Epithelial cell of prostate (primary cell): ENCODE measurements at places on chromosomes 7 and 10.

DNA sequence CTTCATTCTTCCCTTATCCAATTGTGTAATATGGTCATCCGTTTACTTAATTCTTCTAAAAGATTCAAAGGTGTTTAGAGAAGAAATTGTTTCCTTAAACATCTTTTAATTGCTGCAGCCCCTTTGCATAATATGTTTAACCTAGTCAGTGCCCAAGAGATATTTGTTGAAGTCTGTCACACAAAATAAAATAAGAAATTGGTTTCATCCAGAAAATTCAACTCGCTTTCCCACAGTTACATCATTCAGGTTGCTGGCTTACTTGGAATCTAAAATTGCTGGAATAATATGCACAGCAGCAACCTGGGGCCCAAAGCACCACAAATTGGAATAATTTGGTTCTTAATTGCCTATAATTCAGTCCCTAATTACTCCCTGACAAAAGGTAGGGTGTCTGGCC lies 155.1 kb upstream of the ETV1 start:
- no peak for DNase-seq

DNA sequence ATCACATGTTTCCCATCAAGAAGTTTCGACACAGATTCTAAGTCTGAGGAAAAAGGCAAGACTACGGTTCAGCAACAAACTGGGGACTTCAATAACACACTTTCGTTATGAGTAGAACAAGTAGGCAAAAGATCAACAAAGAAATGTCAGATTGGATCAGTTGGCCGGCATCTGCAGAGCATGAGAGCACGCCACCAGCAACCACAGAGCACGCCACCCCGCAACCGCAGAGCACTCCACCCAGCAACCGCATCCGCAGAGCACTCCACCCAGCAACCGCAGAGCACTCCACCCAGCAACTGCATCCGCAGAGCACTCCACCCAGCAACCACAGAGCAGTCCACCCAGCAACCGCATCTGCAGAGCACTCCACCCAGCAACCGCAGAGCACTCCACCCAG lies 89.7 kb upstream of the FAM20C start:
- no peak for DNase-seq

DNA sequence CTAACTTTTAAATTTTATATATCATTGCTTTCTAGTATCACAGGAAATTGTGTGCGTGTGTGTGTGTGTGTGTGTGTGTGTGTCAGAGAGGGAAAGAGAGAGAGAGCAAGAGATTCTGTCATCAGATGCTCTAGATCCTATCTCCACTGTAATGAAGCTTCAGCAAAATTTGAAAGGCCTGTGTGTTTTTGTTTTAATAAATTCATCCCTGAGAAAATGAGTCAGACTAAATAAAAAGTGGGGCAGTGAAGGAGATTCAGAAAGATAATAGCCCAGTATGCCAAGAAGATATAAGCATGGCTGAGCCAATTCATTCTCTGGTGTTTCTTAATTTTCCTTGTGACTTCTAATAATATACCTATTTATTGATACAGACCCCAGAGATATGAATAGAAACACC lies 184.2 kb upstream of the TMEM196 start:
- DNase-seq = peak; percentile 18

DNA sequence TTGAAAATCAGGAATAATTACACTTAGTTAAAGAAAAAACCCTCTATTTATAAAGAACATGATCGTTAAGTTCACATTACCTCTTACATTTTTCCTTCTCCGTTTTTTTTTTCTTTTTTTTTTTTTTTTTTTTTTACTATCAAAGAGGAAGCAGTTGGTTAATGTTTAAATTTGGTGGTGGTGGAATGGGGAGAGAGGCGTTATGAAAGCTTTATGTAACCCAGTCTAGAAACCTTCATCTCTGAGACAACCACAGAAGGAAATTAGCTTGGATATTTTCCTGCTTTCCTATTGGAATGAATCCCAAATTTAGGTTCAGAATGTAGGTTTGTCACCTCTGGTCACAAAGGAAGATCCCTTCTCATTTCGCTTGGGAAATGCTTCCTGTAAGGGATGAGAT lies 31.5 kb upstream of the LHFPL3 start:
- DNase-seq = no peak

DNA sequence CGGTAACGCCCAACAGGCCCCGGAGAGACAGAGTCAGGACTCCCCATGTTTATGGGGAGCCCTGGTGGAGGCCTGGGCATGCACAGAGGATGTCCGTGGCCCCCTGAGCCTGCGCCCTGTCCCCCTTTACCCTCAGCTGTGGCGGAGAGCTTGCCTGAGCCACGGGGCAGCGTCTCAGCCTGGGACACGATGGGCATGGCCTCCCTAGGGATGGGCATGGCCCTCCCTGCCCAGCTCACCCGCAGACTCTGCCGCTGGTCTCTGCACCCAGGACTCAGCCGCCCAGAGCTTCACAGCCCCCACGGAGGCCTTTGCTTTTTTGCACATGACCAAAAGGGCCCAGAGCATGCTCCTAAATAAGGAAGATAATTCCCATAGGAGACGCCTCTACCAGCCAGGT lies 394.2 kb downstream of the PTPRN2 start:
- DNase-seq = no peak

DNA sequence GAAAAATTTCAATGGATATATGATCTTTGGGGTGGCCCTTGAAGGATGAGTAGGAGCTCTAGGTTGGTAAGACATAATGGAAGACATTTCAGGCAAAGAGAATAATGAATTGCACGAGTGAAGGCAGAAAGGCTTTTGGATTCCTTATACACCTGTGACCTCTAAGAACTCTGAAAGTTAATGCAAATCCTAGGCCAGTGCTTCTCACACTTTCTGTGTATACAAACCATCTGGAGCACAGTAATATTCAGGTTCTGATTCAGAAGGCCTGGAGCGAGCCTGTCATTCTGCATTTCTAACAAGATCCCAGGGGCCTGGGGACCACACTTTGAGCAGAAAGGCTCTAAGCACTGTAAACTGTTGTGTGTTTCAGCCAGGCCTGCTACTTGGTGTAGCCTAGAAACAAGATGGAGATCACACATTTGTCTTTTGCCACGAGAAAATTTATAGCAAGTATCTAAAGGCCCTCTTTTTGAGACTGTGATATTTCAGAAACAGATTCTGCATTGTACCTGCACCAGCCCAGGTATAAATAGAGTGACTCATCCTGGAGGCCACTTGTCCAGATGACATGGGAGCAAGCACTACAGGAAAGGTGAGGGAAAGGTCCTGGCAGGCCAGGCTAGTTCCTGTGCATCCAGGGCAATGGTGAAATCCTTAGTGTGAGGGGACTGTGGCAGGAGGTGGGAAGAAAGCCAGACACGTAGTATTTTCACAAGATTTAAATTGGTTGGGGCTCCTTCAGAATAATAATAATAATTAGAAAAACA lies 24.4 kb downstream of the MRPS33 start:
- DNase-seq = no peak

GRCh38 chr7:31488562-31489203 lies 25.2 kb upstream of the ITPRID1 start:
- DNase-seq = no peak

GRCh38 chr7:151779678-151780077 lies 97.2 kb downstream of the PRKAG2 start:
- no peak for DNase-seq

- DNase-seq = no peak
These were observed 62.4 kb upstream of the SORCS3 start for GRCh38 chr10:104578671-104579070.

DNA sequence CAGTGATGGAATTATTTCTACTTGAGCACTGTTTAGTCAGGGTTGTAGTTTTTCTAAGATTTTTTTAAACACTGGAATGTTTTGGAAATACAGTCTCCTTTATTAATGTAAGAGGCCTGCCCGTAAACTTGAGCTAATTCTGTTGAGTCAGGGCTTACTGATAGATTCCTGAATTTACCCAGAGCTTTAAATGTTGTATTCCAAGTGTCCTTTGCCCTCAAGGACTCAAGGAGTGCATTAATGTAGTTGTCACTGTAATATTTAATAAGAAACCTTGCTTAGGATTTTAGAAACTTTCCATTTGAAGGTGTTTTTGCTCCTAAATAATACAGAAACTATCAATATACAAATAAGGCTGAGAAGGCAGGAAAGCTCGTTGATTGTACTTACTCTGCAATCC lies 89.2 kb downstream of the MACC1 start:
- no peak for DNase-seq

DNA sequence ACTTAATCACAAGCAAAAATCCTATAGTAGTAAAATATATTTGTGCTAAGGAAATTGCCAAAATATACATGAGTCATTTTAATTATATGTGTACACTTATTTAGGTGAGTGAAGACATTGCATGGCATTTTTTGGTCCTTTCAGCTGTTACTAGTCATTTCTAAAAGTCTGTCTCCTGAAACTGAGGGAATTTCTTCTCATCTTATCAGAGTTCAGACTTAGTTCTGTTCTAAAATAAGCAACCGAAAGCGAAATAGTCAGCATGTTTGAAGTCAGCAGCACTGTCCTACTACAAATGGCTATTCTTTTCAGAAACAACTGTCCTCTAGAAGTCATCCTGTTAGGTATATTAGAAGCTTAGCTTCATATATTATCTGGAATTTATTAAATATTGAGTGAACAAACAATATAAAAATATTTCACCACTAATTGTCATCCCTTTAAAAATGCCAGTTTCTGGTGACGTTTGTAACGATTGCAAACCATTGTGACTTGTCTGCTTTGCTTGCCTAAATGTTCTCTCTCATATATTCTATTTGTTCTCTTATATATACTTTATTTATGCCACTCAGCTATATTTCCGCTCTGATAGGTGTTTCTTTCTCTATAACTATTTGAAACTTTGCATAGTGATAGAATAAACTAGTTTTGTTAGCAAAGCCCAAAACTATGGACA lies 227.4 kb upstream of the KAT6B start:
- DNase-seq = no peak

GRCh38 chr7:4675771-4676367 lies 6.2 kb upstream of the FOXK1 start:
- DNase-seq = no peak

- no peak for DNase-seq
These were observed 168.7 kb upstream of the ITGB1 start for GRCh38 chr10:33126742-33127141.

GRCh38 chr7:29839921-29840320 lies 33.6 kb downstream of the WIPF3 start:
- DNase-seq = no peak
